ENCODE measurements at places on chromosomes 3 and 15.

- ATAC-seq = no peak
These were observed 19.8 kb upstream of the RAD18 start for GRCh38 chr3:8983026-8983425.

DNA sequence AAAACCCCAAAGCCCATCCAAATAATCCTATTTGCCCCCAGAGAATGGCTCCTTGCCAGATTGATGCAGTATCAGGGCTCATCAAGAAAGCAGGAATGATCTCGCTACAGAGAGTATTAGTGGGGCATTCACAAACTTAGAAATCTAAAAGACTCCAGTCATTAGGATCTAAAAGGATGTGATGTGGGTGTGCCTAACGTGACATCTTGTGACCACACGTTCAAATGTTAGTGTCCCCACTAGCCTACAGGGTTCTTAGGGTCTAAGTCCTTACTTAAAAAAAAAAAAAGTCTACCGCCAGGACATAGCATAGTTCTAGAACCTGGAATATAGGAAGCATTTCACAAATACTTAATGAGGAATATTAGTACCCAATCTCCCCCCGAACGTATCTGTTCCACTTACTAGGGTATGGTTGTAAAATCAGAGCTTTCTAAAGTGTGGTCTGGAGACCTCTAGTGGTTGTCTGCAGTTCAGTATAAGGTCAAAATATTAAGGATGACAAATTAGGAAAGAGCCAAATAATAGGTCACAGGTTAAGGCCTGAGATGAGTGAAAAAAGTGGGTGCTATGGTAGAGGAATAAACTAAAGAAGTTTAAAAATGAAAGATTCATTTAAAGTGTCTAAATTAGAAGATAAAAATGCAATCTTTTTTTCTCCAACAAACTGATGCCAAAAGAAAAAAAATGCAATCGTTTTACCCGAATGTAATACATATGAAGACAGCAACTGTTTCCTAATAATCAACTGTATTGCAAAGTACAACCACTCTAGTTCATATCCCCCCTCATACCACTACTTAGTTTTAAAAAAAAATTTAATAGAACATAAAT, 4.2 kb upstream of the CHRM5 start:
- no peak for ATAC-seq

- ATAC-seq = no peak
These were observed 64.1 kb upstream of the SLC6A1 start for GRCh38 chr3:10928407-10928960.

GRCh38 chr15:38714309-38715072, 149.9 kb upstream of the RASGRP1 start:
- ATAC-seq = peak; percentile 41

DNA sequence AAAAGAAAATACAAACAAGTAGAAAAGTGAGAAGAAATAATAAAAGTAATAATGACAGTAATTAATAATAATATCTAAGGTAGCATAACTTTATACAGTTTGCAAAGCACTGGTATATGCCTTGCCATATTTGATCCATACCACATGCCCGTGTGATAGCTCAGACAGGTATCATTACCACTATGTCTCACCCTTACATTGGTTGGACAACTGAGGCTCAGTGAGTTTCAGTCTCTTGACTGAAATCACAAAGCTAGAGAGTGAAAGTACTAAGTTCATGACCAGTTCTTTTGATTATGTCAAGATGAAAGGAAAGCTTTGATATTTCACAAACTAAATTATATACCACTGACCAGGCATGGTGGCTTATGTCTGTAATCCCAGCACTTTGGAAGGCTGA, 408.9 kb downstream of the GAP43 start:
- no peak for ATAC-seq

DNA sequence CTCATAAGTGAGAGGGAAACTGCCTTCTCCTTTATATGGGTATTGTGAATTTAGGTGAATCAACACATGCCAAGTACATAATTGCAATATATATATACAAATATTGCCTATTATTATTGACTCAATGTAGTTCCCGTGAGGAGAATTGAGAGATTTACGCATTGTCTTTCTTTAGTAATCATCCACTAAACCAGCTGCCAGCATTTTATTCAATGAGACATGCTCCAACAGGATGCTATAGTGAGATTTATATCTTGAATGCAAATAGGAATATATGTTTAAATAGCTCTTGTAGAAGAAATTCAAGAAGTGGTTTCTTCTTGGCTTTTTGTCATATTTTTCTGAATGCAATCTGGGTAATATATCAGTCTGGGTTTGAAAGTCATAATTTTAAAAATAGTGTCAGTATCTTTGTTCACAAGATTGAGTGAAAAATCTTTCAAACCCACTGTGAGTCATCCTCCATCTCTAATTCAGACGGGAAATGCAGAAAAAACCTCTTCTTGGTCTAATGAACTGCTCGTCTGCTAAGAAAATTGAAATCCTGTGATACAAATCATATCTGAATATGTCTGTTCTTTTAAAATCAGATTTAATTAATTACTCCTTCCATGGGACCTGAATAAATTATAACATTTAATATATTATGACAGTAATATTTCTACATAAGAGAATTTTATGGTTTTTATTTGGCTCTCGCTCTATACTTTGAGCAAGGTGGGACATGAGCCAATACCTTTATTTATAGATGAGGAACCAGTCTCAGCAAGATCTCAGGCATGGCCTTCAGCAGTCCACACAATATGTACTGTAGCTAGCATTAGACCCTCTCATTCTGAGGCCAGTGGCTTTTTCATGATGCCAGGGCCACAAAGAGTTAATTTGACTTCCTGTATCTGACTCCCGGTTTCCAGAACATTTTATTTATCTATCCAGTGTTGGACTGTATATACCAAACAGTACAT, 516.0 kb downstream of the GABRG3 start:
- no peak for ATAC-seq

GRCh38 chr3:10379161-10379560, 58.2 kb upstream of the SEC13 start:
- ATAC-seq = no peak

- ATAC-seq = no peak
These were observed 56.5 kb downstream of the ST6GAL1 start for GRCh38 chr3:186986816-186987215.

DNA sequence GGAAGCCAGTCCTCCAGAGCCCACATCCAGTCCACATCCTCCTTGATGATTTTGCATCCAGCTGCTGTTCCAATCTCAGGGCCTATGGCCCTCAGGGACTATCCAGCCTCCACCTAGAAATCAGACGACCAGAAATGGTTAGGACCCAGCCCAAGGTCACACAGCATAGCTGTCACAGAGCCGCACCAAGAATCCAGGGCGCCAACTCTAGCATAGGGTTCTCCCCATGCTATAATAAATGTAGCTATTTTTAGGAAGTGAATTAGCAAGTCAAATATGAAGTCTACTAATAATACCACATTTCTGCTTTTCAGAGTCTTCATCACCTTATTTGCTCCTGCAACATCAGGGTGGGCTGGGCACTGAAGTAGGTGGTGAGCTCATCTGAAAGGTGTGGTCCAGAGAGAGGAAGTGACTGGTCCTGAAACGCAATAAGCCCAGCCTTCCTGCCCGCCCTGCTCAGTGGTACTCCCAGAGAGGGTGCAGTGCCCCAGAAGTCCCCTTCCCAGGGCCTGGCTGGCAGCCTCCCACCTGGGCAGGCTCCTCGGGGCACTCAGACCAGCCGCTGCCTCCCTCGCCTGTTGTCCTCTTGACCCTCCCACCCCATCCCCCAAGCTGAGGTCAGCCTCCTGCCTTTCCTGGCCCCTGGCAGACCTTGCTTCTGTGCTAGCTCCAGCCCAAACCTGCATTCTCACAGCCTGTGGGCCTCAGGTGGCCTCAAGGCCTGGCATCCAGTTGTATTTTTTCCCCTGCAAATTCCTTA, 17.6 kb upstream of the CYP11A1 start:
- peak; percentile 45 for ATAC-seq

- no peak for ATAC-seq
These were observed 42.3 kb upstream of the LIMD1 start for GRCh38 chr3:45552031-45552793.

DNA sequence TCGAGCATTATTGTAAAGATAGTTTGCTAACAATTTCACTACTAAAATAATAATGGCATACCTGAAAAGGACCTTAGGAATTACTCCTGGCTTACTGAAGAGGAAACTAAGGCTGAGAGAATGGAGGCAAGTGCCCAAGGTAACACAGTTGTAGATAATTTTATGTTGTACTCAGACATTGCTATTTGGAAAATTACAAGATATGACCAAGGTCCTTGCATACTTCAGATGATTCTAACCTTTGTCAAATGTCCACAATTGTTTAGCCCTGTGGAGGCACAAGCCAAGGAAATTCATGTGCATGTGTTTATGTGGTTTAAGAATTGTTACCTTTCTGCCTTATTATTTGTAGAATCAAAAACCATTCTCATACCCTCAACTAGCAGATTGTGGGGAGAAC, 105.7 kb downstream of the TUSC7 start:
- no peak for ATAC-seq

DNA sequence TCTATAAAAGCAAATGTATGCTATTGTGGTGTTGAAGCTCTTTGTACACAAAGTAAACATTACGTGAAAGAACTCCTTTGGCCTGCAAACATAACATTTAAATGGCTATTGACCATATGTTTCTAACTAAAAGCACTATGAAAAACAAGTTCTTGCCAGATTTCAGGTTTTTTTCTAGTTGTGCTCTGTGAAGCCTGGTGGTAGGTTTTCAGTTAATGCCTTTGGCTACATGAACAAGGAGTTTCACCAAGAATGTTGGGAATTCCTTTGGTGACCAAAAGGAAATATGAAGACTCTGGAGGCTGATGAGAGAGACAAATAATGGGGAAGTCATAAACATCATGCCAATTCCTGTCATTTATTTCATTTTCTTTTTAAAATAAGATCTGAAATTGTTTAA, 66.0 kb downstream of the RBMS3 start:
- ATAC-seq = no peak

DNA sequence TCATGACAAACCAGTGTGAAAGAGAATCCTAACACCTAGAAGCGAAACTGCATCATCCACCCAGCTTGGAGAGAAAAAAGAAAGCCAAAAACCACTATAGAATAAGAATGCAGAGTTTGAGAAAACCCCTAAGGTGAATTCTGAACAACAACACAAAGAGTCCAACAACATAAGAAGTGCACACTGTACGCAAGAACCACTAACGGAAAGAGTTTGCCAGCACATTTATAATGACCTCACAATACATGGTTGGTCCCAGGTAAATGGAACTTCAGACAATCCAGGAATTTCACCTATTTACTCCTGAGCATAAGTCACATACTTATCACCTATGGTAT, 128.3 kb upstream of the BHLHE40 start:
- ATAC-seq = no peak

DNA sequence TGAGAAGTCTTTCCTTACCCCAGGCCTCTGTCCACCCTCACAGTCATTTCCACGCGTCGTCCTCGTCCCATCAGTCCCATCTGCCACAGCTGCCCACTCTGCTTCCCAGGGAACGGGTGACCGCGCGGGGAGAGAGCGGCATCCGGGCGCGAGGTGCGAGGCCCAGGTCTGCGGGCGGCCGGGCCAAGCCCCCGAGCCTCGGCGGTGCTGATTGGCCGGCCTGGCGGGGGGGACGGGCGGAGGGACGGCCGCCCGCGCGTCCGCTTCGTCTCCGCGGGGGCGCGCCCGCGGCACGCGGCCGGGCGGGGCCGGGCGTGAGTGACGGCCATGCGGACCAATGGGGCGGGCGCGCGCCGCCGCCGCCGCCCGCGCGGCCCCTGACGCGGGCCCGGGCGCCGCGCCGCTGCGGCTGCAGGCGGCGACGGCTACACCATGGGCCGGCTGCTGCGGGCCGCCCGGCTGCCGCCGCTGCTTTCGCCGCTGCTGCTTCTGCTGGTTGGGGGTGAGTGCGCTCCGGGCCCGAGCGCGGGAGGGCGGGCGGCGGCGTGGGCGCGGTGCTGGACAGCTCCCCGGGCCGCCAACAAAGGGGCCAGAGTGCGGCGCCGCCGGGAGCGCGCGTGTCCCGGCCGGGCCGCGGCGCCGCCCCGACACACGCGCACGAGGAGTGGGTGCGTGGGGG, at the start of gene PODXL2:
PODXL2 (plus strand) TSS at position 398 of the 679 bp plus-strand sequence; CDS start at position 433, 35 bp downstream.
- ATAC-seq = peak; percentile 81

DNA sequence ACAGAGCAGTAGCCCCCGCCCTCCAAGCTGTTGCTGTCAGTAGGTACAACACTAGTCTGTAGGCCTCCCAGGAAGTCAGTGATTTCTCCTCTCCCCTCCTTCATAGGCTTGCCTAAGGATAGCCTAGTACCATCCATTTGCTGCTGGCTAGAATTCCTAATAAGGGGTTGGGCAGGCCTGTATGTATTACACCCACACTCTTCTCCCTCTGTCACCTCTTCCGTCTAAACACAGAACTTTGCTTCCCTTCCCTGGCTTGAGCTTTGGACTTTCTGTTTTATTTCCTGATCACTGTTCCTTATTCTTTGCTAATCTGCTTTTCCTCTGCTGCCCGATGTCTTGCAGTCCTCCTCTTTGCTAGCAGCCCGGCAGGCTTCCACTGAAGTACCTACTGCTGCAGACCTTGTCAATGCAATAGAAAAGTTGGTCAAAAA, 93.4 kb upstream of the UMPS start:
- ATAC-seq = no peak

All from gastroesophageal sphincter (tissue), 4 donors.